ENCODE measurements at places on chromosomes 3 and 15.

- no peak for DNase-seq
Measured at GRCh38 chr3:38823722-38824121, 7.7 kb upstream of the SCN10A start.

DNA sequence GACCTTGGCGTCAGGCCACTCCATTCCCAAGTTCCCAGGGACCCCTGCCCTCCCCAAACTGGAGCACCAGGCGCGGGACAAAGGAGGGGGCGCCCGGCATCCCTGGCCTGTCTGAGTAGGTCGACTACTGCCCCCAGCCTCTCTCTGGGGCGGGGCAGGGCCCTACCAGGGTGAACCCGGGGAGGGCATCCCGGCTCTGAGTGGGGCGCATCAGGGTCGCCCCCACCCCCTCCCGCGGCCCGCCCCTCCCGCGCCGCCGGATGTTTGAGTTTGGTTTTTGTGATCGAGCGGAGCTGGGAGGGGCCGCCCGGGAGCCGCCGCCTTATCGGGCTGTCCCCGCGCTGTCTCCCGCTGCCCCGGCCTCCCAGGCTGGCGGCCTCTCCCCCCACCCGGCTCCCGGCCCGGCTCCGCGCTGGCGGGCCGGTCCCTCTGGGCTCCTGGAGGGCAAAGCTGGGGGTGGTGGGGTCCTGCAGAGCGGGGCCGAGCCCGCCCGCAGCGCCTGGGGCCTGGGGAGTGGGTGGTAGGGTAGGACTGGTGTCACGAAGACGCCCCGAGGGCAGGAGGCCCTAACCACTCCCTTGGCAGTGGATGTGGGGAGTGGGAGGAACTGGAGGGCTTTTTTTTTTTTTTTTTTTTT lies 47.2 kb upstream of the SMAD6 start:
- DNase-seq = peak; percentile 72

- DNase-seq = no peak
Measured at GRCh38 chr3:171748064-171748924, 62.0 kb downstream of the PLD1 start.

GRCh38 chr15:67146234-67146633 lies 80.8 kb downstream of the SMAD3 start:
- no peak for DNase-seq

- DNase-seq = no peak
Measured at GRCh38 chr15:85318048-85318731, 62.2 kb upstream of the AKAP13 start.

DNA sequence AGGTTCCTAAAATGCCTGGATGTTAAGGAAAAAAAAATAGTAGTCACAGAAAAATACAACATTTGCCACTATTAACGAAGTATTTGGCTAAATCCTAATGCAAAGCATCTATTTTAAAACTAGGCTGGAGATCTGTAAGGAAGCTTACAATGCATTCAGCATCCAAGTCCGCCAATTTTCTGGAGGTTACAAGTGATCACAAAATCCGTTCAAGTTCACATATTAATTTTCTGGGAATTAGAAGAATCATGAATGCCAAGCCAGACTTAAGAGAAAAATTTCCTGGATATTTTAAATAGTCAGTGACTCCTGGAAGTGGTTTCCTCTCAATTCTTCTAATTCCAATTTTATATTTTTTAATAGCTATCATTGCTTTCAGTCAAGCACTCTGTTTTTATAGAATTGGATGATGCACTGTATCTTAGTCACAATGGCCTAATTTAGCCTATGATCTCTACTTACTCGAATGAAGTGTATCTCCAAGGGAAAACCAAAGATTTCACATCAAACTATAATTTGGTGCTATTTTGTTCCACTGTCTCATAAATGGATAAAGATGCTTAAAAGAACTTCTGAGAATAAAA lies 60.4 kb downstream of the P3H2 start:
- DNase-seq = no peak

GRCh38 chr3:12952343-12953200 lies 111.2 kb upstream of the RPL32 start:
- no peak for DNase-seq
